ENCODE measurements at places on chromosomes 2 and 18.

GRCh38 chr18:36295880-36296301 is 1.6 kb upstream of the FHOD3 start:
- DNase-seq, result no peak

DNA sequence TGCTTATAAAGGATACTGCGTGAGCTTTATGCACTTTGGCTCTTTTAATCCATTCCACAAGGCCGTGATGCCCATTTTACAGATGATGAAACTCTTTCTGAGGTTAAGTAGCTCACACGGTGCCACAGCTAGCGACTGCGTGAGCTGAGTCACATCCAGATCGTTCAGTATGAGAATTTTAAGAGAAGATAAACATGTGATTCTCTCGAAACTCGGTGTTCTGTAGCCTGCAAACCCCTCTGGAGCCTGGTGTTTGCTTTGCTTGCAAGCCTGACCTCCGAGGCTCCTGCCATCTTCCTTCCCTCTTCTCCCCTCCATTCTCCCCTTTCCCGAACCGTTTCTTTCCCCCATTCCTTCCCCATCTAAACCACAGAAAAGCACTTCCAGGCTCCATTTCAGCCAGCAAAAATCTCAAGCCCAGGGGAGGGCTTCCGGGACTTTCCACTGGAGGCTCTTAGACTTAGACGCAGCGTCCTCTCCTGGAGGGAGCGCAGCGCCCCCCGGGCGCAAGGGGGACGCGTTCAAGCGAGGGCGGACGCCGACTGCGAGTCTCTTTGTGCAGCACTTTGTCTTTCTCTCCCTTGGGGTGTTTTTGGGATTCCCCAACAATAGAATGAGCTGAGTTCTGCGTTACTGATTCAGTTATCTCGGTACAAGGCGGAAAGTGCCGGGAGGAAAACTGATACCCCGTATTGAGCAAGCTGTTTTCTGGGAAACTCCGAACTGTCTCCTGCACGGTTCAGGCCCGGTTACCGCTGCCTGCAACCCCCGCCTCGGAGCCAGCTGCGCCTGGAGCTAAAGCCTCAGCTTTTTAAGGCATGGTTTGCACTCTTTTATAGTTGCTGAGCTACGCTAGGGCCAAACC is 38.0 kb downstream of the CYP1B1 start:
- peak; percentile 61 for DNase-seq

- DNase-seq, result no peak
Observed at GRCh38 chr2:179560257-179560735, 295.7 kb upstream of the SESTD1 start.

GRCh38 chr2:66305718-66306117 is 129.2 kb upstream of the MEIS1 start:
- no peak for DNase-seq

DNA sequence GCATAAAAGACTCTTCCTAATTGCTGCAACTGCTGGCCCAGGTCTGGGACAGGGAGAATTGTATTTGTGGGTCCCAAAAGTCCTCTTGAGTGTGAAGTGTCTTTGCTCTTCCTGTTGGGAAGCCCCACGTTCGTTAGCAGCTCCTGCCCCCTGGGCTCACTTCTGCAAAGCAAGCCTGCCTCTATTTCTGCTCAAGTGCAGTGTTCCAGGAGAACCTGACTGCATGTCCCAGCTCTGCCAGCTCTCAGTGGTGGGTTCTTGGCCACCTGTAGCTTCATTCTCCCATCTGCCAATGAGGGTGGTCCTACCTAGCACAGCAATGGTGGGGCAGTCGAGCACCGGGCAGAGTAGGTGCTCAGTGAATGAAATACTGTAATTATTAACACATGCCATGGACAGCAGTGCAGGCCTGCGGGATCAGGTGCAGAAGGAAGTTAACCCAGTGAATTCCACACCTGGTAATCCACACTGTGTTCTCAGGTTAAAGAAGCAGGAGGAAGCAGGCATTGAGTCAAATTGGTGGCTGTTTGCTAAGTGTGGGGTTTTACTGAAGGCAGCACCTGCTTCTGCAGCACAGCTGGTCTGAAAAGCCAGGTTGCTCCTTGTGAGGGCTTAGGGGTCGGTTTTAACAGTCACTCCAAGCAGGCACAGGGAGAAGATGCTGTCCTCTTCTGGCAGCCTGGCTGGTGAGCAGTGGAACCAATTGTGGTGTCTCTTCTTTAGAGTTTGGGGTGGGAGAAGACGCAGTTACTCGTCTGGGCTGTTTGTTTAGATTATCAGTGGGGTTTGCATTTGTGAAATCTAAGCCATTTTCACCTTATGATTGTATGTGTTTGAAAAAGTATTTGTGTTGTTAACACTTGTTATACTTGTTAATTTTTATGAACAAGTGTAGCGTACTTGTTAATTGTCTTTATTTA is 54.3 kb downstream of the DGKD start:
- DNase-seq, result no peak

DNA sequence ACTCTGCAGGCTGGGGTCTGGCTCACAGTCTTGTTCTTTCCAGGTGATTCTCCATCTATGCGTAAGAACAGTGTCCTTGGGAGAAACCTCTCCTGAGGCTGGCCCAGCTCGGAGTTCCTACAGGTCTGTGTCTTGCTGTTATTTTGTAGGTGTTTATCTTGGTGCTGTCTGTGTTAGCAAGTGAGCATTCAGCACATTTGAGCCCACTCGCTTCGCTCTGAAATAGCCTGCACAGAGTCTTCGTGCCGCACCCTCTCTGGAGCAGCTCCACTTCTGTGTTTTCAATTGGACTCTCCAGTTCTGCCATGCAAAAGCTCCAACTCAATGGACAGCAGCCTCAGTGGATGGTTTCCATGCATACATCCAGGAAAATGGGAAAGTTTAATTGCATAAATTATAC is 378.2 kb upstream of the ST6GAL2 start:
- no peak for DNase-seq

Data from GM03348 (cell line).